ENCODE measurements at places on chromosomes 3 and 15. TPM values are rescaled to one million over a fixed set of nuclear protein-coding genes. Genes with fewer than 3 reads are reported as not detected.

CFAP100 gene
- total RNA-seq, result 6.1 TPM

- H3K27me3 ChIP-seq, result no peaks in the 10 kb centered on the region
- H3K4me1 ChIP-seq, result no peaks in the 10 kb centered on the region
- no peak overlapping the region for H3K27ac ChIP-seq
- no peak overlapping the region for H3K4me3 ChIP-seq
- no peaks in the 10 kb centered on the region for H3K36me3 ChIP-seq
Observed at GRCh38 chr15:96972201-96972600, 641.7 kb downstream of the NR2F2 start.

DNA sequence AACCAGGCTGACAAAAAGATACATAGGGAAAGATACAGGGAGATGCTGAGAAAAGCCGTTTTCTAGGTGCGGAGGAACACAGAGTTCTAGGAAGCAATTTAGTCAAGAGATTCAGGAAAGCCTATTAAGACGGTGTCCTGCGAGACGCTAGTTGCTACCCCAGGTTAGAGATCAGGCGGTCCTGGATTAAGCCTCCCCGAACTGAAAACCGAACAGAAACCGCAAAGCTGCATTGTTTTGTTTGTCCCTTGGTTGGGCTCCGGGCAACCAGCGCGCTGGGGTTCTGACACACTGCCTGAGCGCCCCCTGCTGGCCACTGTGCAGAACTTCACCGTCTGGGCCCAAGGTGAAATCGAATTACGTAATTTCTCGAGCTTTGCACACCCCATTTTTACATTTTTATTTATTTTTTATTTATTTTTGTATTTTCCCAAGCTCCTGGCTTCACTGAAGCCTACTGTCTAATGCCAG, 37.3 kb upstream of the NDUFB4 start:
- peak; percentile 82 for DNase-seq
- H3K27ac ChIP-seq, result peak overlapping the region; percentile 76
- no peaks in the 10 kb centered on the region for H3K27me3 ChIP-seq
- peaks cover 5% of the 10 kb centered on the region for H3K4me1 ChIP-seq
- no peaks in the 10 kb centered on the region for H3K36me3 ChIP-seq

- DNase-seq, result no peak
- no peak overlapping the region for H3K4me3 ChIP-seq
- H3K36me3 ChIP-seq, result no peaks in the 10 kb centered on the region
Observed at GRCh38 chr3:122496508-122496907, 18.2 kb downstream of the KPNA1 start.

Measured in tibial nerve (tissue), 4 donors.